ENCODE measurements at places on chromosomes 6 and 20.

GRCh38 chr6:17391976-17392375 lies 1.4 kb upstream of the CAP2 start:
- no peak for DNase-seq

- DNase-seq: no peak
Measured at GRCh38 chr20:23165307-23165750, 79.2 kb upstream of the CD93 start.

DNA sequence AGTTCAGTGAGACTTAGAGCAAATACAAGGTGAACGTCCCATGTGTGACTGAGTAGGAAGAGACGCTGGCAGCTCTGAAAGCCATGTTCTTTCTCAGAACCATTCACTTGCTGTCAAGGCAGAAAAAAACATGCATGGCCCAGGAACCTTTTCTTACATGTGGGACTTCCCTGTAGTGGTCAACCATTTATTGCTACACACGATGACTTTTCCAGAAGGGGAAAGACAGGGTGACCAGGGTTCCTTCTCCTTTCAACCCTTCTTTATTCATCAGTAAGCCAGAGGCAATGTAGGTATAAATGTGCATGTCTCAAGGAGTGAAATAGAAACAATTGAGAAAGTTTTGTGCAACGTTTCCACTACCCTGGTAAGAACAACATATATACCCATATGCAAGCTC lies 189.0 kb downstream of the NFATC2 start:
- no peak for DNase-seq

DNA sequence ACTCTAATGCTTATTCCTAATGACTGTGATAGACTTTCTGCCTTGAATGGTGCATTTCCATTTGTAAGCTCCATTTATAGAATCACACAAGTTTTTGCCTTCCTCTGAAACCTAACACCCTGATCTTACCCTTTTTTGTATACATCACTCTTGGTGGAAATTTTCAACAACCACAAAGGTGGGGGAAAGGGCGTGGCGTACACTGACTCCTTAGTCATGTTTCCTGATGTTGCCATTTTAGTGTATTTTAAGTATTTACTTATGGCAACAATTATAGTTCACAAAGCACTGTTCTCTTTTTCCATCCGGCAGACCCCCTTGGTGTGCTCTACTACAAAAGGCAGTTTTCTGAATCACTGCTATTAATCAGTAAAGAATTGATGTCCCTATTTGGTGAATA lies 92.0 kb downstream of the ATXN1 start:
- DNase-seq: peak; percentile 57

- DNase-seq: no peak
Measured at GRCh38 chr20:25064561-25065071, 6.7 kb upstream of the ACSS1 start.

DNA sequence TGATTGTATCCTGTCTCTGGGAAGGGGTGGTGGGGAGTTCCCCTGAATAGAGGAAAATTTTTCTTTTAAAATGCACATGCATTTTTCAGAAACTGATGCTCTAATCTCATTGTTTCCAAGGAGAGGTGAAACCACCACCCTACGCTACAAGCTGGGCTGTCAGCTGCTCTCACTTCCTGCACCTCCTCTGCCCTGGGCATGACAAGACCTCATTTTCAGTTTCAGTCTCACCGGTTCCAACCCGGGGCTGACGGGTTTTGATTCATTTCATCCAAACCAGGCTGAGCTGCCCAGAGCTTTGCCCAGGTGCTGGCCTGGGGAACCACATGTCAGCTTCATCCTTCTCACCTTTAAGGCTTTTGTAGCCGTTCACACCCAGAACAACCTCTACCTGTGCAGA lies 99.7 kb downstream of the EYA2 start:
- peak; percentile 60 for DNase-seq

DNA sequence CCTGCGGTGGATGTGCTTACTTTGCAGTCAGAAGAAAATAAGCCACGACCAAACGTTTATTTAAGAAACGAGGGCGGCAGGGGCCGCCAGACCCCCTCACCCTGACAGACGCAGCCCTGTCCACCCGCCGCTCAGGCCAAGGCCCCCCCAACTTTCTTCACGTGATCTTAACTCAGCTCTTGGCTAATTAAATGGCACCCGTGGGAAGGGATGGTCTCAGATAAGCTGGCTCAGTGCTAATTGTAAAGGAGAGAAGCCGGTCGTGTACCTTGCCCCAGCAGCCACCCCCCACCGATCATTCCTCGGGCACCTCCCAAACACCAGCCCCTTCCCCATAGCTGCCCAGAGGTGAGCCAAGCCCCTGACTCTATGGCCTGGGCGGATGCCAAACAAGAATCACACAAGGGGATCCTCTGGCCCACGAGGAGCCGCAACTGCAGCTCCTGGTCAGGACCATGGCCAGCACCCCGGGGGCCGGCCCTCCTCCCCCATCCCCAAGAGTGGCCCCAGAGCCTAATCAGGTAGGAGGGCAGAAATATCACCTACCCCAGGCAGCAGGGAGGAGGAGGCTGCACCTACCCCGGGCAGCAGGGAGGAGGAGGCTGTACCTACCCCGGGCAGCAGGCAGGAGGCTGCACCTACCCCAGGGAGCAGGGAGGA lies 11.2 kb downstream of the KCNQ2 start:
- DNase-seq: no peak

DNA sequence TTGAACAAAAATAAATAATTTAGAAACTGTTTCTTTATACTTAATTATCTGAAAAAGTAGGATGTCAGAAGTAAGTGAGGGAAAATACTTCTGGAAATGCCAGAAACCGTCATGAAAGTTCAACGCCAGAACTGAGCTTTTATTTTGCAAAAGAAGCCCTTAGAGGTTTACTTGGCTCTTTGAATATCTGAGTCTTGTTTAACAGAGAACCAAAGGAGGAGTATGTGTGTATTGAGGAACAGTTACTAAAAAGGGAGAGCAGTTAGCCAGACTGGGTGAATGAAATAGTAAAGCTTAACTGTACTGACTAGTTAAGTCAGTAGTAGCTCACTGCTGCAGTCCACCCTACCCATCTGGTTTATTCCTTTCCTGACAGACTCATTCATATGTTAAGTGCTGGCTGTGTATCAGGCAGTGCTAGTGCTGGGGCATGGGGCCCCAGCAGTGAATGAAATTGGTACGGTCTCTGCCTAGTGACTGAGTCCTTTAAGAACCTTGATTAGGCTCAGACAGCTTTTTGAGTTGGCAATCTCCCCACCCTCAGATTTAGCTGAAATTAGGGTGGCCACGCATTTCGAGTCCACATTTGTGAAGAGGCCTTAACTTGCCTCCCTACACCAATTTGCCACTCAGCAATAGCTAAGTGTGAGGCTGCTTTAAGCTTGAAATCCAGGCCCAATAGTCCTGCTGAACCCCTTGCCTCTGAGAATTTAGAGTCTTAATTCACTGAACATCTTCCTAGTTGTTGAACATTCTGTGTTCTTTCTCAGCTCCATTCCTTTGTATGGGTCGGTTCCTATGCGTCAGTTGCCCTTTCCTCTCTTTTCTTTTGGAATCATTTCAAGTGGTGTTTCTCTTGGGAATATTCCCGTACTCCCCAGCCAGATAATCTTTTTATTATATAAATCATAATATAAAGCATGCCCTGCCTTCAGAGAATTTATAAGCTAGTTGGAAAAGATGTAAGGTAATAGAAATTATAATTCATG lies 20.2 kb downstream of the MAP3K4 start:
- DNase-seq: no peak

DNA sequence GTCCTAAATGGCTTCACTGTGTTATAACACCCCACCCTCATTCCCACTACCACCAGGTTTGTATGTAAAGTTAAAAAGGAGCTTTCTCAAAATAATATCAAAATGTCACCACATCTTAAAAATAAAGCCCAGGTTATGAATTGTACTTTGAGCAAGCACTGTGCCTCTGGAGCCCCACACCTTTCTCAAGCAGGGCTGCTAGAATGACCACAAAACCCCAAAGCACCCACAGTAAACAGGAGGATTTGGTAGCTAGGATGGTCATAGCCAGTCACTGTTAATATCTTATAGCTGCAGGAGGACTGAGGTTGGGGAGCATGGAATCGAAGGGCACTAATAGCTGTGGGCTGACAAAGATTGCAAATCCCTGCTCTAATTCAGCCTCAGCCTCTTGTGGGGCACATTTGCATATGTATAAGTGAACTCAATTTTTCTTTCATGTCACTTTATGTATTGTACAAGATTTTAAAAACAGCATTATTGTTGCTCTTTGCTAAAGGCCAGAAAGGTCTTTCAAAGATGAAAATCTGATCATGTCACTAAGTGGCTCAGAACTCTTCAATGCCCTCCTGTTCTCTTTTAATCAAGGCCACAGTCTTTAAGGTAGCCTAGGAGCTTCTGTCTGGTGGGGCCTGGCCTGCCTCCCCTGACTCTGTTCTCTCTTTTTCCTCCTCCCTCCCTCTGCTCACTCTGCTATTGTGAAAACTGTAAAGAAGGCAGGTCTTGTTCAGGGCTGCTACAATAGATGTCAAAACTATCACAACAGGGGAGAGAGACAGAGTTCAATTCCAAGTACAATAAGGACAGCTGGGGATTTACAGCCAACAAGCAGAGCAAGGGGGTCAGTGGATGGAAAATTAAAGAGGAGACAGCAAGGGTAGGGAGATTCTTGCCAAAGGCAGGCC lies 101.6 kb downstream of the TMEM200A start:
- no peak for DNase-seq

DNA sequence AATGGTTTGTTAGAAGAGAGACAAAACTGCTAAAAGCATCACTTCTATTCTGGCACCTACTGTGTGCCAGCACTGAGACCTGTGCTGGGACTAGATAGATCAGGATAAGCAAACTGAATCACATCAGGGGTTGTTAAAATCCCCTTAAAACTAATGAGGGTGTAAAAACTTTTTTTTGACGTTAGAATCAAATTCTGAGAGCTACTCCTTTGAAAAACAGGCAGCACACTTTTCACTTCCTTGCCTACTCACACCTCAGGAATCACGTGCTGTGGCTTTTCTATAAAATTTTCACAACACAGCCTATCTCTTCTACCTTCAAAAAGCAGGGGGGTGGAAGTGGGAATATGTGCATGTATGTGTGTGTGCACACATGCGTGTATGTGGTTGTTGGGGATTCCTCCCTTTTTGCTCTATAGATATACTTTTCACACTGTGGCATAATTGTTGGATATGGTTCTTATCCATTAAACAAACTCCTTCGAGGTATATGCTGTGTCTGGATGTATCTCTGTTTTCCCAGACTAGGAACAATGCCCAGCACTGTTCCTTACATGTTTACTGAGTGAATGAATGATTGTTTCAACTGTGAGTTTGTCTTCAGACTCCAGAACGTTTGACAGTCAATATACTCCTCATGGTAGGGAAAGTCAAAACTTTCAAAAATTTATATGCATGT lies 105.4 kb downstream of the FYN start:
- DNase-seq: no peak

- DNase-seq: no peak
Measured at GRCh38 chr6:158457616-158458278, 102.1 kb upstream of the TMEM181 start.

All from stimulated activated CD4-positive, alpha-beta T cell treated with anti-CD3 and anti-CD28 coated beads, Interleukin-4, amount 100 ng/mL, for 48 hours (primary cell).